Psoas muscle (tissue), 8 donors: ENCODE measurements at places on chromosomes 6 and 20.

GRCh38 chr20:33993576-33994221 lies at the start of gene RALY:
Gene RALY, plus strand, starts transcription at chr20:33993911. Its CDS starts 78,164 bp downstream, at chr20:34072075.
- DNase-seq: peak; percentile 98

- no peak for DNase-seq
Observed at GRCh38 chr6:87199787-87200186, 44.4 kb downstream of the ZNF292 start.

DNA sequence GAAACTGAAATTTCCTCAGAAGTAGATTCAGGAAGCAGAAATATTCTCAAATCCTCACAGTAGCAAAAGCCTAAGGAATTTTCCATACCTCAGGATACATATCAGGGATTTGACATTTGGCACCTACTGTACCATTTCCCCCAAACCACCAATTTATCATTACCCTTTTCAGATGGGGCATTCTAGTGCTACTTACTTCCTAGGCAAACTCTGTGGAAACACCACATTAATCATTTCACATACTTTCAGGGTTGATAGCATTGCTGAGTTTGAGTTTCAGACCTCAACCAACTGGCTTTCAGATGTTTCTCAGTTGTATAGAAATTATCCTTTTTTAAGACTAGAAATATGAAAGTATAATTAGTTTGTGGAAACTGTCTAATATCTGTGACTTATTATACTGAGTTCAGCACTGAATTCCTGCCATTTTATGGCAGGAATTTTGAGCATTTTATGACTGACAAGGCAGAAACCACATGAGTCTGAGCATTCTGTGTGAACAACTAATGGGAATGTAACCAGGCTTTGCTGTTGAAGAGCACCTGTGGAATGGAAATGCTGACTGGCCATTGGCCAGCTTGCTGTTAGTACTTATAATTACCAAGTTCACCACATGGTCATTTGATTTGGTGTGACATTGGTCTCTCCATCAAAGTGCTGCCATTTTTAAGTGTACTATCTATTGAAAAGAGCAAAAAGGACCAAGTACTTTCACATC lies 35.1 kb upstream of the IRAK1BP1 start:
- DNase-seq: no peak

DNA sequence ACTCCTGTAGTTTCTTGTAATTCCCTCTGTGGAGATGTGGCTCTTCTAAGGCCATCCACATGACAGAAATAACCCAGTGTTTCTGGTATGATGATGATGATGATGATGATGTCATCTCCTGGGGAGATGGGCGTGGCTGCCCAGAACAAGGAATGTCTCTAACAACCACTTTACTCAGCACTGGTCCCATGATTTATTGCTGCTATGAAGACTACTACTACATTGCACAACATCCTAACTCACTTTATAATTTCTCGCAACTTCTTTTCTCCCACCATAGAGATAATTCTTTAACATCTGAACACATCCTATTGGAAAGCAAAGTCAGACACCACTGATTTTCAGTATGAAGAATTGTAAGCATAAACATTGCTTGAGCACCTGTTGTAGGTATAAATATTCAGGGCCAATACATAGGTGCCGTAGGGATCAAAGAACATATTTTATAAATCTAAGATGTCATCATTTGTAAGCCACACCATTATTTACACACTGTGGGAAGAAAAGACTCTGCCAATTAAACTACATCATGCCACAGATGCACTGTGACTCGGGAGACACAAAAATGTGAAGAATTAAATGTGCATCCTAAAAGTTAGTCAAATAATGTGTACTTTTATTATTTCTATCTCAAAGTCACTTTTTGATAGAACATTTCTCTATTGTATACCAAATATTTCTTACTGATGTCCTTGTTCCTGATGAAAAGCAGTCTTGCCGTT lies 6.4 kb downstream of the TPMT start:
- DNase-seq: no peak

DNA sequence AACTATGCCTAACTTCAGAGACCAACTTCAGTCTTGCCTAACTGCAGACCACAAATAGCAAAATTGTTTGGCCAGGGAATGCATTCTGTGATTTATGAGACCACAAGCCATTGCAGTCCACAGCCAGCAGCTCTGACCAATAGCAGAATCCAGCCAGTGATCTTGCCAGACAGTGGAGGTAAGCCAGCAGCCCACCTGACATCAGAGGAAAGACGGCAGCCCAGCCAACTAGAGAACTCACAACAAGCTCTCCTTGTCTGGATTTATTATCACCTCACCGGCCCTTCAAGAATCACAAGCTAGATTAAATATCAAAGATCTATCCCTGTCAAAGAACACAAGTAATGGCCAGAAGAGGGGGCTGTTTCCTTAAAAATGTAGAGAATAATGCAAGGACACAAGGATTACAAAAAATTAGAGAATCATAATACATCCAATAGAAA lies 66.5 kb upstream of the SLC35F1 start:
- no peak for DNase-seq

DNA sequence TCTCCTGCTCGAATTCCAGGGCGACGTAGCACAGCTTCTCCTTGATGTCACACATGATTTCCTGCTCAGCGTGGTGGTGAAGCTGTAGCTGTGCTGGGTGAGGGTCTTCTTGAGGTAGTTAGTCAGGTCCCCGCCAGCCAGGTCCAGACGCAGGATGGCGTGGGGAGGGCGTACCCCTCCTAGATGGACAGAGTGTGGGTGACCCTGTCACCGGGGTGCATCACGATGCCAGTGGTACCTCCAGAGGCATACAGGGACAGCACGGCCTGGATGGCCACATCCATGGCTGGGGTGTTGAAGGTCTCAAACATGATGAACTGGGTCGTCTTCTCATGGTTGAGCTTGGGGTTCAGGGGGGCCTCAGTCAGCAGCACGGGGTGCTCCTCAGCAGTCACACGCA lies 110.2 kb upstream of the CNR1 start:
- DNase-seq: no peak

GRCh38 chr20:33023439-33024242 lies 7.8 kb upstream of the BPIFB6 start:
- DNase-seq: no peak

- DNase-seq: no peak
Observed at GRCh38 chr6:88124925-88125557, 41.1 kb downstream of the CNR1 start.

DNA sequence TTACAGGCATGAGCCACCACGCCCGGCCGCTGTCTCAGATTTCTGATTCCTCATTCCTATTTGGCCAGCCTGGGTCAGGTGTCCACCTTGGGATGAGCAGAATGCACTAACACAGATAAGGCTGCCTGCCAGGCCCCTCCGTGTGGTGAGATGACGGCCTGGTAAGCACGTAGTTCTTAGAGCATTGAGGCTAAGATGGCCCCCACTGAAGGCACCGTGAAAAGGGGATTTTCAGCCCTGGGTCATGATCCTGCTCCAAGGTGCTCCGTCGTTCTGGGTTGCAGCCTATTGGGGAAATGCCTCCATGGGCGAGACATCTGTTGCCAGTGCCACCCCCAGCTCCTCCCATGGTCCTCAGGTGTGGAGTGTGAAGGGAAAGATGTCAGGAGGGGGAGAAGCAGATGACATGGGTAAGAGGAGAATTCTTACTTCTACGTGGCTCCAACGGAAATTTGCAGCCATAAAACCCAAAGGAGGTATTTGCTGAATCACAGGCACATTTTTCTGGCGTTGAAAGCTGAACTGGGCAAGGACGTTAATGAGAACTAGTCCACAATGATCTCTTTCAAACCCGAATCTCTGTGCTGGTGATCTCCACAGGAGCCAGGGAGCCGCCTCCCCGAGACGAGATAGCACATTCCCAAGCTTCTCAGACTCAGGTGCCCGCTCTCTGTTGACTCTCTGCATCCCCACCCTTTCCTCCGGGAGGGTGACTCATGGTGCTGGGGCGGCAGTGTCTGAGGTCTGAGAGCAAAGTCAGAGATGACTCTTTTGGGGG lies 34.0 kb upstream of the BMP6 start:
- DNase-seq: no peak

GRCh38 chr6:38443352-38444144 lies 196.2 kb downstream of the BTBD9 start:
- no peak for DNase-seq

DNA sequence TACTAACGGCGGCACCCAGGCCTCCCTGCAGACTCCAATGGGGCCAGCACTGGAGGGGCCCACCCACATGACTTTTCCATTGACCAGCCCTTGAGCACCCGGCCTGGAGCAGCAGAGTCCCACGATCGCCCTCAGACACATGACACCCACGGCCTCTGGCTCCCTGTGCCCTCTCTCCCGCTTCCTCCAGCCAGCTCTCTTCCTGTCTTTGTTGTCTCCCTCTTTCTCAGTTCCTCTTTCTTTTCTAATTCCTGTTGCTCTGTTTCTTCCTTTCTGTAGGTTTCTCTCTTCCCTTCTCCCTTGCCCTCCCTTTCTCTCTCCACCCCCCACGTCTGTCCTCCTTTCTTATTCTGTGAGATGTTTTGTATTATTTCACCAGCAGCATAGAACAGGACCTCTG lies 26.1 kb upstream of the FANCE start:
- DNase-seq: no peak

- DNase-seq: no peak
Observed at GRCh38 chr6:22899426-22899825, 330.1 kb downstream of the HDGFL1 start.

DNA sequence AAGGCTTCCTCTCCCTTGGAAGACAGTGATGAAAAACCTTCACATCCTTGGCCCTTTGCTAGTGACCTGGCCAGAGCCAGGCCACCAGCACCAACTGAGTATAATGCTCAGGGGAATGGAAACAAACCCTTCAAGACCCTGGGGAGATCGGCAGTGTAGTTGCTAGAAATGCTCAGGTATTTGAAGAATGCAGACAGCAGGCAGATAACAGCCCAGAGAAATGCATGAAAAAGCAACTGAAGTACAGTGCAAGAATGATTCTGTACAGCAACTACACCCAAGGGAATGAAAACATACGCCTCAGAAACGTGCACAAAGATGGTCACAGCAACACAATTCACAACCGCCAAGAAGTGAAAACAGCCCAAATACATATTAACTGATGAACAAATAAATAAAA lies 41.1 kb downstream of the PPP1R3G start:
- no peak for DNase-seq

GRCh38 chr6:108760126-108761050 lies 87.8 kb upstream of the ARMC2 start:
- no peak for DNase-seq

GRCh38 chr6:153032255-153032882 lies 29.9 kb upstream of the MTRF1L start:
- DNase-seq: no peak

- no peak for DNase-seq
Observed at GRCh38 chr6:7242835-7243178, 70.2 kb downstream of the SSR1 start.

GRCh38 chr20:45115829-45116228 lies 855 bp upstream of the WFDC5 start:
- DNase-seq: no peak

DNA sequence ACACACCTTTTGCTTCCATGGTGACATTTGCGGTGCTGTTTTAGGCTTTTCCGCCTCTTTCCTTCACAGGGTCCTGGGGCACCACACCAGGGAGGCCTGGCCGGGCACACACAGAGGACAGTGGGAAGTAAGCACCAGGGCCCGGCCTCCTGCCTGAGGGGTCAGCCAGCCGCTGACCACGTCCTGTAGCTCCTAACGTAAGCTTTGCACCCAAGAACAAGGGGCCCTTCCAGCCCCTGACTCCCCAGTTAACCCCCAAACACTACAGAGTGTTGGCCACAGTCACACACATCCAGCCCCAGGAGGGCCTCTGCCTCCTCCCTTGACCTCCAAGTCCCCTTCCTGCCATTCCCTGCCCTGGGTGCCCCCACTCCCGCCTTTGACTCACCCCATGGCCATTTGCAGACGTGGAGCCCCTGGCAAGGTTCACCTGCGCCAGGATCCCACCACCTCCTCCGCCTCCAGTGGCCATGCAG lies 54.7 kb downstream of the YTHDF1 start:
- DNase-seq: peak; percentile 5

- no peak for DNase-seq
Observed at GRCh38 chr20:35660122-35660937, 4.4 kb downstream of the CPNE1 start.

GRCh38 chr6:4687989-4688947 lies 87.9 kb upstream of the CDYL start:
- DNase-seq: no peak

GRCh38 chr20:4344670-4345069 lies 329.3 kb upstream of the RNF24 start:
- DNase-seq: no peak

DNA sequence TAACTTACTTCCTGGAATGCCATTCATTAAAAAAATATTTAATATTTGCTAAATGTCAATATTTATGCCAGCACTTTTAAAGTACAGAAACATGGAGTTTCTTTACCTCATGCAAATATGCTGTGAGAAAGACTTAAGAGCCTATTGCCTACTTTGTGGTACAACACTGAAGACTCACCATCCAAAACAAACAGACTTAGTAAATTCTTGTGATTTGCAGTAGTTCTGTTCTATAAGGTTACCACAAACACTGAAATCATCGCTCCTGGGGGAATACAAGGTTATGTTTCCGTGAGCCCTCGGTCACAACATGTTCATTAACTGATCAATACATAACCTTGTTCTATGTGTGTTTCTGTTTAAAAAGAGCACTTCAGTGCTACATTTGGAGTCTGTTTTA lies 78.3 kb downstream of the ATG5 start:
- DNase-seq: no peak

DNA sequence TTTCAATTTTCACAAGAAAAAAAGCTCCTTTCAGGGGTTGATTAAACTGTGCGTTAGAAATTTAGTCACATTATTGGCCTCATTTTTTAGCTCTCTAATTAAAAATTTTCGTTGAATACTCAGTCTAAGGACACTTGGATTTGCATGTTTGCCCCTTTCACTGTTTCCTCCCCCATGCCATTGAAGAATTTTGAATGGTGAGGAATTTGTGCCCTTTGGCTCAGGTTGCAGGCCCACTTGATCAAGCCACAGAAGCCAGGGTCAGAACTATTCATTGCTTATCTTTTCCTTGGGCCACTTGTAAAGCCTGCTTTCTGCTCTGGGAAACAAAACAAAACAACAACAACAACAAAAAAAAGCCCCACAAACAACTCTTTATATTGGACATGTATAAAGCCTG lies 12.2 kb downstream of the LIN28B start:
- DNase-seq: no peak

GRCh38 chr6:133208183-133208755 lies 32.9 kb upstream of the EYA4 start:
- DNase-seq: no peak
